Thymus (tissue), 14 donors: ENCODE measurements at places on chromosomes 6 and 20. TPM values are rescaled to one million over a fixed set of nuclear protein-coding genes. Genes with fewer than 3 reads are reported as not detected.

- no peaks in the 10 kb centered on the region for H3K4me1 ChIP-seq
- no peak overlapping the region for H3K4me3 ChIP-seq
- H3K27me3 ChIP-seq: no peaks in the 10 kb centered on the region
- H3K36me3 ChIP-seq: peaks cover 94% of the 10 kb centered on the region
- DNase-seq: no peak
Measured at GRCh38 chr20:64023361-64024140, 12.4 kb upstream of the C20orf204 start.

DNA sequence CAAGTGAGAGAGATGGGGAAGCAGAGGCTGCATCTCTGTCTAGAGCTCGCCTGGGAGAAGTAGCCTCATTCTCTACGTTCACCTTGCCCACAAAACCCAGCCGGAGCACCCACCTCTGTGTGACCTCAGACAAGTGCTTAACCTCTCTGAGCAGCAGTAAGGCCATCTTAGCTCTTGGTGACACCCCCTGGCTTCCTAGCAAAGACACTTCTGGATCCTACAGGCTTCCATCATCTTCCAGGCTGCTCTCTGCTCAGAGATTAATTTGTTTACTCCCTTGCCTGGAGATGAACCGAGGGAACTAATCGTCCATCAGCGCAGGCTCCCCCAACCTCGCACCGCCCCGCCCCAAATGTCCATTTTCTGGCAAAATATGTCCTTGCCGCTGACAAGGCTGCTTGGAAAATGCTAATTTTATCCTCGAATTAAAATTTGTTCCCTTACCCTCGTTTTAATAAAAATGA, 24.0 kb upstream of the CTNNBL1 start:
- no peaks in the 10 kb centered on the region for H3K36me3 ChIP-seq
- DNase-seq: no peak
- peaks cover 27% of the 10 kb centered on the region for H3K27me3 ChIP-seq
- no peak overlapping the region for H3K27ac ChIP-seq

GRCh38 chr20:18754653-18755045, 58.9 kb upstream of the SCP2D1 start:
- no peak overlapping the region for H3K27ac ChIP-seq

- H3K27ac ChIP-seq: no peak overlapping the region
- H3K36me3 ChIP-seq: no peaks in the 10 kb centered on the region
- no peak overlapping the region for H3K4me3 ChIP-seq
Measured at GRCh38 chr20:62786157-62786556, 10.1 kb upstream of the MRGBP start.

DNA sequence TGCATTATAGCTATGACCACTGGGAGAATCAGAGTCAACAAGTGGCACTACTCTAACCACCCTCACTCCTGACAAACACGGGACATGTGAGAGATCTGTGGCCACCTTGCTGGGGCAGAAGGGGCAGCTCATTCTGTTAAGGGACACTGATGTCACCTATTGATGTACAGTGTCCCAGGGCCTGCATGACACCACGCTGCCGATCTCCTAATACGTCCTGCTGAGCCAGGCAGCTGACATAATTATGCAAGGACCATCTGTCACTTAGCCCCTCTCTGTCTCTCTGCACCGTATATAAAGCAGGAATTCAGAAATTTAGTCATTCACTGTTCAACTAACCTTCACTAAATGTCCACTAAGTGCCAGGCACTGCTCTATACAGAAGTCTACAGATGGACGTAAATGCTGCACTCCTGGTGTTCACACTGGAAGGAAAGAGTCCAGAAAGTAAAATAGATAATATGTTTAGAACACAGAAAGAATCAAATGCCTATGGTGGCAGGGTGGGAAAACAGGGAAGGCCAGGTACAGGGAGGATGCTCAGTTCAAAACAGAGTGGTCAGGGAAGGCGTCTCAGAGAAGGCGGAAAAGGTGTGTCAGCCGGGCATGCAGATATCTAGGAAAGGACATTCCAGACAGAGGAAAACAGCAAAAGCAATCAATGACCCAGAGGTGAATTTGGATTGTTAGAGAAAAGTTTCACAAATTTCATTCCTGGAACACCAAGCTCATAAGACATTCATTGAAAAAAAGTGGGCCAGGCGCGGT, 173.8 kb downstream of the ZNF217 start:
- no peaks in the 10 kb centered on the region for H3K36me3 ChIP-seq
- H3K27ac ChIP-seq: no peak overlapping the region
- H3K4me3 ChIP-seq: no peak overlapping the region
- no peak for DNase-seq
- no peaks in the 10 kb centered on the region for H3K4me1 ChIP-seq
- no peaks in the 10 kb centered on the region for H3K27me3 ChIP-seq

DNA sequence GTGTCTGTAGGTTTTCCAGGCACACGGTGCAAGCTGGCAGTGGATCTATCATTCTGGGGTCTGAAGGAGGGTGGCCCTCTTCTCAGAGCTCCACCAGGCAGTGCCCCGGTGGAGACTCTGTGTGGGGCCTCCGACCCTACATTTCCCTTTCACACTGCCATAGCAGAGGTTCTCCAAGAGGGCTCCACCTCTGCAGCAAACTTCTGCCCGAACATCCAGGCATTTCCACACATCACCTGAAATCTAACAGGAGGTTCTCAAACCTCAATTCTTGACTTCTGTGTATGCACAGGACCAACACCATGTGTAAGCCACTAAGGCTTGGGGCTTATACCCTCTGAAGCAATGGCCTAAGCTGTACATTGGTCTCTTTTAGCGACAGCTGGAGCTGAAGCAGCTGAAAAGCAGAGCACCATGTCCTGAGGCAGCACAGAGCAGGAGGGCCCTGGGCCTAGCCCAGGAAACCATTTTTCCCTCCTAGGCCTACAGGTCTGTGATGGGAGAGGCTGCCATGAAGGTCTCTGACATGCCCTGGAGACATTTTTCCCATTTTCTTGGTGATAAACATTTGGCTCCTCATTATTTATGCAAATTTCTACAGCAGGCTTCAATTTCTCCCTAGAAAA, 253.3 kb downstream of the ERMARD start:
- no peaks in the 10 kb centered on the region for H3K36me3 ChIP-seq
- no peaks in the 10 kb centered on the region for H3K27me3 ChIP-seq
- no peak overlapping the region for H3K27ac ChIP-seq
- H3K4me1 ChIP-seq: no peaks in the 10 kb centered on the region
- no peak overlapping the region for H3K4me3 ChIP-seq
- no peak for DNase-seq

CRIP3 gene
- 0.61 TPM for total RNA-seq

GRCh38 chr6:64113704-64114103, 478.1 kb downstream of the PHF3 start:
- no peak for DNase-seq
- H3K27me3 ChIP-seq: no peaks in the 10 kb centered on the region
- H3K4me1 ChIP-seq: no peaks in the 10 kb centered on the region
- H3K4me3 ChIP-seq: no peak overlapping the region
- H3K27ac ChIP-seq: no peak overlapping the region
- no peaks in the 10 kb centered on the region for H3K36me3 ChIP-seq

DNA sequence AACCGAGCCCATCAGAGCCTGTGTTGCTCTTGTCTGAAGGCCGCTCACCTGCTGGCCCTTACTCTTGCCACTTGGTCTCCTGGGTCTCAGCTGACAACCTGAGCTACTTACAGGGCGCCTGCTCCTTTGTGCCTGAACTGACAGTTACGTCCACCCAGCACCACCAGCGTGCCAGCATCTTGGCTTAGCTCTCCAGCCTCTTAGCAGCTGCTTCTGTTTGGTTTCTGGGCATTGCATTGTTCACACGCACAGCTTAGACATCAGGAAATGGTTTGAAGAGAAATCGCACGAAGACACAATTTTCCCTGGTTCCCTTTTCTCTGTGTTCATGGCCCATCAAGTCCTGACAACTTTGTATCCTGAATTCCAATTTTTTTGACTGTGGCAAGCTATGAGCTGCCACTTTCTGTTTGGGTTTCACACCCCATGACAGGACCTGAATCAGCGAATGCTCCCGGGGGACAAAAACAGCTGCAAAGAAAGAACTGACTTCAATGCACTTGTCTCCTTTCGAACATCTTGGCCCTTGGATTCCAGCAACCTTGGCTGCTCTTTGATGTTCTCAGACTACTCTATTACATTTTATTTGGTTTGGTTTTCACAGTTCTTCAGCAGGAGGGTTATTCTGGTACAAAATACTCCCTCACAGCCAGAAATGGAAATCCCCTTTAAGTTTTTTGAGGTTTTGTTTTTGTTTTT, 45.2 kb upstream of the LY86 start:
- H3K27ac ChIP-seq: peak overlapping the region; percentile 63
- H3K4me1 ChIP-seq: peaks cover 13% of the 10 kb centered on the region
- H3K27me3 ChIP-seq: peaks cover 55% of the 10 kb centered on the region
- no peak overlapping the region for H3K4me3 ChIP-seq
- no peaks in the 10 kb centered on the region for H3K36me3 ChIP-seq
- DNase-seq: peak; percentile 23

DNA sequence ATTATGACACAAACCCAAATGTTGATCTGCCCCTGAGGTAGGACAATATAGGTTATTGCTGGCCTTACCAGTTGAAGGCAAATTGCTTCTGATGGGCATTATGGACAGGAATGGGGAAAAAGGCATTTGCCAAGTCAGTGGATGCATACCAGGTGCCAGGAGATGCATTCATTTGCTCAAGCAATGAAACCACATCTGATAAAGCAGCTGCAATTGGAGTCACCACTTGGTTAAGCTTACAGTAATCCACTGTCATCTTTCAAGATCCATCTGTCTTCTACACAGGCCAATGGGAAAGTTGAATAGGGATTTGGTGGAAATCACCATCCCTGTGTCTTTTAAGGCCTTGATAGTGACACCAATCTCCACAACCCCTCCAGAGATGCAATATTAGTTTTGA, 648.6 kb downstream of the COL12A1 start:
- no peak overlapping the region for H3K4me3 ChIP-seq
- H3K36me3 ChIP-seq: no peaks in the 10 kb centered on the region
- no peak for DNase-seq
- H3K27me3 ChIP-seq: no peaks in the 10 kb centered on the region
- no peak overlapping the region for H3K27ac ChIP-seq
